Lower lobe of right lung (tissue), 2 donors: ENCODE measurements at places on chromosomes 5 and 9. TPM values are rescaled to one million over a fixed set of nuclear protein-coding genes. Genes with fewer than 3 reads are reported as not detected.
A peak's percentile ranks its signal among the peaks of the same experiment; 100 is the strongest.

The RAPGEF1 gene
- 146 TPM for total RNA-seq

DNA sequence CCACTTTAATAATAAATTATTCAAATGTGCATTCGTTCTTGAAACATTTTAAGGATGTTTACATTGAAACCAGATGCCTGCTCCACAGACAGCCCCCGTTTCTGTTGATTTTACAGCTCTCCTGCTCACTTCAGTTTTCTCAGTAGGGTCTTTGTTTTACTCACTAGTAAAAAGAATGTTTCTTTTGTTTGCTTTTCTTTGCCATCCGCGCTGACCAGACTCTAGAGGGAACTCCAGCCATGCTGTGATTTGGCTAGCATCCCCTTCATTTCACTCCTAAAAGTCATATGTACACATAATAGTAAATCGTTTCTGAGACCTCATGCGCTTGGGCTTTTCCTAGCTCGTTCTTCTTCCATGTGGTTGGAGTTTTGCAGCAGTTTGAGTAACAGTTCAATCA is 28.7 kb upstream of the PALM2AKAP2 start:
- no peak for DNase-seq
- no peaks in the 10 kb centered on the region for H3K36me3 ChIP-seq
- H3K27me3 ChIP-seq: no peaks in the 10 kb centered on the region
- H3K4me1 ChIP-seq: no peaks in the 10 kb centered on the region
- no peak overlapping the region for H3K27ac ChIP-seq

The WDR5 gene
- total RNA-seq: 22.6 TPM

- no peak overlapping the region for H3K4me3 ChIP-seq
- H3K27me3 ChIP-seq: peaks cover 6% of the 10 kb centered on the region
- H3K27ac ChIP-seq: no peak overlapping the region
- no peak for DNase-seq
- no peaks in the 10 kb centered on the region for H3K4me1 ChIP-seq
Observed at GRCh38 chr5:173498286-173498685, 118.2 kb downstream of the BOD1 start.

- H3K4me1 ChIP-seq: no peaks in the 10 kb centered on the region
- H3K4me3 ChIP-seq: no peak overlapping the region
Observed at GRCh38 chr5:2735996-2736395, 15.5 kb downstream of the IRX2 start.

DNA sequence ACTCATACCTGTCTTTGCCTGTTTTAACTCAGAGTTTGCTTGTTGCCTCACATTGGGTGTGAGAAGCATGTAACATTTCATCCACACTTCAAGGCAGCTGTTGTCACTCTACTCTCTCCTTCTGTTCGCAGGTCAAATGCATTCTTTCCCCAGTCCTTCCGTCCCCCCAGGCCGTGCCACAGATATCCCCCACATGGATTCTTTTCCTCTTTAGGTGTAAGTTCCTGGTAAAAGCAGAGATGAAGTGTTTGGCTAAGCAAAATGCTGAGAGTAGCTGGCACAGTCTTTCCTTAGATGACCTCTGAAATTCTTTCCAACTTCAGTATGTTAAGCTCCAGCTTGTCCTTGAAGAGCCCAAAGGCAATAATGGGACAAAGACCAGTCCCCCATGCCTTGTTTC is 328.2 kb downstream of the SLIT3 start:
- DNase-seq: no peak
- no peaks in the 10 kb centered on the region for H3K27me3 ChIP-seq
- H3K4me3 ChIP-seq: no peak overlapping the region
- H3K4me1 ChIP-seq: peaks cover 2% of the 10 kb centered on the region
- no peak overlapping the region for H3K27ac ChIP-seq
- H3K36me3 ChIP-seq: no peaks in the 10 kb centered on the region

DNA sequence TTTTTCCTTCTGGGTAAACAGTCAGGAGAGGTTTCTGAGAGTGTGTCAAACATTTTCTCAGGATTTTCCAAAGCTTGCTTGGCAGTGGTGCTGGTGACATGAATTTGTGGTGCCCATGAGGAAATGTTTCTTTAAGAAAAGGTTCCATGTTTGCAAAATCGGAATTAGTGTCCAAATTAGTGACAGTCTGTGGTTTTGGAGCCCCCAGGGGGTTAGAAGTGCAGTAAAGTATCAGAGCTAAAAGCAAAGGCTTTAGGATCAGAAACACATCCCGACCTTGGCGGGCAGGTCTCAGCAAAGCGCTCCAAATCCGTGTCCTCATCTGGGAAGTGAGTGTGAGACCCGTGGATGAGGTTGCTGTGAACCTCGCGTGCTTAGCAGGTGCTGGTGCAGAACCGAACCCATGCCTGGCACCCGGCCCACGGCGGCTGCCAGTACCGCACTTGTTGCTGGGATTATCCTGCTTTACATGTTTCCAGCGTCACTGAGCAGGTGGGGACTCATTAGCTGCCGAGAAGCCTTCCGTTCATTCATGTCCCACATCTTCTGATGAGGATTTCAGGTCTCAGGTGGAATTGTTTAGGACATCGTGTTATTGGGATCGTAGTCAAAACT is 70.8 kb upstream of the COL5A1 start:
- H3K4me1 ChIP-seq: no peaks in the 10 kb centered on the region
- H3K36me3 ChIP-seq: no peaks in the 10 kb centered on the region
- no peak overlapping the region for H3K4me3 ChIP-seq
- H3K27ac ChIP-seq: no peak overlapping the region
- no peaks in the 10 kb centered on the region for H3K27me3 ChIP-seq
- peak; percentile 28 for DNase-seq

The TMEM171 gene
- not detected for total RNA-seq
